ENCODE measurements at places on chromosomes 16 and 17.
A peak's percentile ranks its signal among the peaks of the same experiment; 100 is the strongest.

- DNase-seq: no peak
Observed at GRCh38 chr16:65989861-65990604, 376.5 kb upstream of the CDH5 start.

DNA sequence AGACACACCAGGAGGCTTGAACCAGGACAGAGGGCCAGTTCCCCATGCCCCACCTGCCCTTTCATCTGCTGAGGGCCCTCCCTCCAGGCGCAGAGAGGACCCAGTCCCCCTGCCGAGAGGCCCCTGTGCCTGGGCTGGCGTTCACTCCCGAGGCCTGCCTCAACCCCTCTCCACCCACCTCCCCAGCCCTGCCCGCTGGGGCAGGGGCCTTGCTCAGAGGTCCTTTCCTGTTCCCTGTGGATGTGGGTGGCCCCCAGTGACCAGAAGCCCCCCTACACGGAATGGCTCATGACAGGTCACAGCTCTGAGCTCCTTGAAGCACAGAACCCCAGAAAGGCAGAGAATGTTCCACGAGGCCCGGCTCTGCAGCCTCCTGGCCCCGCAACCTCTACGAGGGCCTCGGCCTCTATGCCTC, 6.7 kb downstream of the TMC6 start:
- DNase-seq: no peak

GRCh38 chr16:11675561-11676511, 7.6 kb downstream of the SNN start:
- no peak for DNase-seq

DNA sequence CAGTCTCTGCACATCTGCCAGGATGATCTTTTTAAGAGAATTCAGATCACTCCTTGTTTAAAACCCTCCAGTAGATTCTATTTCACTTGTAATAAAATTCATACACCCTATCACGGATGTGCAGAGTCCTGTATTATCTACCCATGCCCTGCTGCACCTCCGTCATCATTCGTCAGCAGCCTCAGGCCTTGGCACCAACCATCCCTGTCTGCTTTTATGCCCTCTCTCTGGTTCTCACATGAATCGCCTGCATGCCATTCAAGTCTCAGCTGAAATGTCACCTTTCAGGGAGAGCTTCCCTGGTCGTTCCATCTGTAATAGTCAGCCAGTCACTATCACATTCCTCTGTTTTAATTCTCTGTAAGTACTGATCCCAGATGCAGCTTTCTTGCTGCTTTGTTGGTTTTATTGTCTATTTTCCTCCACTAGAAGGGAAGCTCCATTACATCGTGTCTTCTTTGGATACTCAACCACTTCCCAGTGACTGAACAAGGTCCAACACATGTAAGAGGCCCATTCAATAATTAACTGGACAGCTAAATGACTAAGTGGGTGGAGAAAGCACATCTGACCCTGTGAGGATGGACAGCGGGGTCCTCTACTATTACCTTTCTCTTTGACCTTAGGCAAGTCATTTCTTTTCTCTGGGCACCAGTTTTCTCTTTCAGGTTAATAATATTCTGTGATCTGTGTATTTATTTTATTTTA, 81.2 kb upstream of the GOT2 start:
- DNase-seq: no peak

- DNase-seq: no peak
Observed at GRCh38 chr16:72923757-72924156, 124.2 kb downstream of the ZFHX3 start.

GRCh38 chr17:33520426-33521330, 227.6 kb upstream of the ASIC2 start:
- peak; percentile 22 for DNase-seq

GRCh38 chr16:3589441-3589921, 12.3 kb upstream of the NLRC3 start:
- no peak for DNase-seq

GRCh38 chr16:66652661-66653360, 43.7 kb downstream of the CMTM4 start:
- no peak for DNase-seq

- peak; percentile 54 for DNase-seq
Observed at GRCh38 chr17:49727380-49727779, 19.6 kb upstream of the SLC35B1 start.

GRCh38 chr16:68519225-68519745, 19.8 kb upstream of the ZFP90 start:
- DNase-seq: no peak

DNA sequence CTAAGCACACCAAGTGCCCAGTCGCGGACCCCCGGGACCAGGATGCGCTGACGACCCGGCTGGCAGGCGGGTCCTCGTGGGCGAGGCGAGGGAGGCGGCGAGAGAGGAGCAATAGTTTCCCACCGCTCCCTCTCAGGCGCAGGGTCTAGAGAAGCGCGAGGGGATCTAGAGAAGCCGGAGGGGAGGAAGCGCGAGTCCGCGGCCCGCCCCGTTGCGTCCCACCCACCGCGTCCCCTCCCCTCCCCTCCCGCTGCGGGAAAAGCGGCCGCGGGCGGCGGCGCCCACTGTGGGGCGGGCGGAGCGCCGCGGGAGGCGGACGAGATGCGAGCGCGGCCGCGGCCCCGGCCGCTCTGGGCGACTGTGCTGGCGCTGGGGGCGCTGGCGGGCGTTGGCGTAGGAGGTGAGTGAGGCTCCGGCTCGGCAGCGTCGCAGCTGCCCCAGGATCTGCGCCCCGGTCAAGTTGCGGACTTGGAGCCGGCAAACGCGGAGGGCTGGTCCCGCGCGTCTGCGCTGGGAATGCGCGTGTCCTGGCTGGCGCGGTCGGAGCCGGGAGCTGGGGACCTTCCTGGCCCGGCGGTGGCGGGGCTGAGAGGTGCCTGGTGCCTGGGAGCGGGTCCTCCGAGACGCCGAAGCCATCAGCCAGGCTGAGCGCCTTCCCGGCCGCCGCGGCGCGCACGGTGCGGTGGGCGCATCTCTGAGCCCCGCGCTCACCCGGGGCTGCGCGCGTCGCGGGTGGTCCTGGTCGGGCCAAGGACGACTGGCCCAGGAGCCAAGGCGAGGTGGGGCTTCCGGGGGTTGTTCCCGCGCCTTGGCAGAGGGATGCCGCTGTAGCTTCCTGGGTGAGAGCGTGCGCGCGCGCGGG, at the start of gene ITGB3:
TSS of gene ITGB3 (plus strand) at position 287 of the 862 bp plus-strand sequence. CDS start at position 322, 35 bp downstream.
- peak; percentile 70 for DNase-seq

DNA sequence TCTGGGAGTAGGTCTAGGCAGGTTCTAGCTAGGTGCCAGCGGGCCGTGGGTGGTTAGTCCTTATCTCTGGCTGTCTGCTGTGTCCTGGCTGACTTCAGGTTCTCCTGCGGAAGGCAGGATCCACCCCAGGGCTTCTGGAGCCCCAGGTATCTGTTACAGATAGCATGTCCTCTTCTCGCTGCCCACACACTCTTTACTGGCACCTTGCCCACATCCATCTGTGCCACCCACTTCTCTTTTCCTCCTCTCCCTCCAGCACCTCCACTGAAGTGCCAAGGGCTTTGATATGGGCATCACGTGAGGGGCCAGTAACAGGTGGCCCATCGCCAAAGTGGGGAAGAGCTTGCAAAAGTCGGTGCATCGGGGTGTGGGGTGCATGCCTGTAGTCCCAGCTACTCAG, 4.6 kb upstream of the MPP2 start:
- DNase-seq: no peak

DNA sequence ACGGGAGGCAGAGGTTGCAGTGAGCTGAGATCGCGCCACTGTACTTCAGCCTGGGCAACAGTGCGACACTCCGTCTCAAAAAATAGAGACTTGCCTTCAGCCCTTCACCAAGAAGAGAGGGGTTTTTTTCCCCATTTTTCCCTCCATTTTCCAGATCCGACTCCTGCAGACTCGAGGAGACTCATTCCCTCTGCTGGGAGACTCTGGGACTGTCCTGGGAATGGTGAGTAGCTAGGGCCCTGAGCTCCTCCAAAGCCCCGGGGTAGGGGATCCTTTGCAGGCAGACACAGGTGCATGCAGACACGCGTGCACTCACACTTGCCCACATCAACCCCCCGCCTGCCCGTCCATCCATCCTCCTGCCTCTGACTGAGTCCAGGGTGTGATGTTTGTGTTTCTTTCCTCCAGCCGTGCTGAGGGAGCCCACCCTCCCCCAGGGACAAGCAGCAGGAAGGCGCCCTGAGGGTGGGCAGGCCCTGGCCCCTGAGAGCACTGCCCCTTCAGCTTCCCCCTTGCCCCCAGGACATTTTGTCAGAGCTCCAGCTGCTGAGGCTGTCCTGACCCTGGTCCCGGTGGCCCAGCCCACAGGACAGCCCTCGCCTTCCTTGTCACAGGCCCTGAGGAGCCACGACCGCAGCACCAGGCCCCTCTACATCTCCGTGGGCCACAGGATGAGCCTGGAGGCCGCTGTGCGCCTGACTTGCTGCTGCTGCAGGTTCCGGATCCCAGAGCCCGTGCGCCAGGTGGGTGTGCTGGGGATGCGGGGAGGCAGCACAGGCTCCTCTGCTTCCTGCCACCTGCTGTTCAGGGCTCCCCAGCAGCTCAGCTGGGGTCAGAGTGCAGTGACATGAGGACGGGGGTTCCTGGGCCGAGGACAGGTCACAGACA, 10.2 kb downstream of the ENDOV start:
- no peak for DNase-seq

- DNase-seq: no peak
Observed at GRCh38 chr16:12896562-12896961, 4.8 kb upstream of the SHISA9 start.

DNA sequence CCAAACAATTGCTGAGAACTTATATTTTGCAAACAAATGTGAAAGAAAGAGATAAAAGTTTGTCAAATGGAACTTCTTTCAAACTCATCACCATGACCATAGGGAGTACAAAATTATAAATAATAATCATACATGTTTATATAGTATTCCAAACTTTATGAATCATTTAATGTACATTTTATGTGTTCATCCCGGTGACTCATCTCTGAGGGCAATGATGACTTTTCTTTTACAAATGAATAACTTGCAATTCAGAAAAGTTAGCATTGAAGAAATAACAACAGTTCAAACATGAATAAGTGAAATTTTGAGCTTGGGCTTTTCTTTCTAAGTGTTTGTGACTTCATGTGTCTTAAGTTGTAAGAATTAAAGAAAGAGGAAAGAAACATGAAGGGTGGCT, 66.3 kb upstream of the CDH8 start:
- no peak for DNase-seq

- no peak for DNase-seq
Observed at GRCh38 chr16:76287466-76287865, 10.3 kb downstream of the CNTNAP4 start.

DNA sequence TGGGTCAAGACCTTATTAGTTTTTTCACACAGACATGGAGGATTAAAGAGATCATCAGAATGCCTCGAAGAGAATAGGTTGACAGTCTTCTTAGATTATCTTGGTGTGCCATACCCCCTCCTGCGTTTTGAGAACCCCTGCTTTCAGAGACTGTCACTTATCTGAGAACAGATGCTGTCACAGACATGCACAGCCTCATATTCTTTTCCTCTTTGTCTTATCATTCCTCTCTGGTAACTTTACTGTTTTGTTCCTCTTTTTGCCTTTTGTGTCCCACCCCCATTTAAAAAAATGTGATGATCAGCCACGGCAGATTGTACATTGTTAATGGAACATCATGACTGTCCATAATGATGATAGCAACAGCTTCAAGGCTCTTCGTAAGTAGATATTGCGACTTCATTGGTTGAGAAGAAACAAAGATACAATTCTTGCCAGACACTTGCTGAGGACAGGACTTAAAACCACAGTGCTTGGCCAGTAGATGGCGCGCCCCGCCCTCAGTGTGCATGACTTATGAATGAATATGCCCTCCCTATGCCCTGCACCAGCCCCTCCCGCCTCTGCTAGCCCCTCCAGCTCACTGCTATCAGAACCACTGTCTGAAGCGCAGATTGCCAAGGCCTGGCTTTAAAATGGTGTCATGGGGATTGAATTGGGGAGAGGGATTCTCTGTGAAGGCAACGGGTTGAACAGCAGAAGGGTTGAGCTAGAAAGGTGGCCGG, 2.6 kb upstream of the PITPNC1 start:
- peak; percentile 76 for DNase-seq

Measured in hindlimb muscle (tissue), 1 donor.